ENCODE measurements at places on chromosomes 2 and 18.

- no peak for DNase-seq
These were observed 122.8 kb upstream of the HS6ST1 start for GRCh38 chr2:128441341-128442052.

DNA sequence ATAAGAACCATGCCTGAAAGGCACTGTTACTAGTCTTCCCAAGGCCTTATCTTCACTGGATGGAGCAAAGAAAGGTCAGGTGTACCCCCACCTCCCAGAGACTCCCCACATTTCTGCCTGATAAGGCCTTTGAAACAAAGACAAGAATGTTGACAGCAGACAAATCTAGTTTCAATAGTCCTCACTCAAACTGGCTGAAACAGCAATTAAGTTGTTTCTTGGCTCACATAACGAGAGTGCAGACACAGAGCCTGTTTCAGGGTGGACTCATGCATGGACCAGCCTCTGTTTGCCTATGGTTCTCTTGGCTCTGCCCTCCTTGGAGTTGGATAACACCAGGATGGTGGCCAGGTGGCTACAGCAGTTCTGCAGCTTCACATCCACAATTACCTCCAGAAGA, 7.5 kb upstream of the CFAP221 start:
- DNase-seq, result no peak

GRCh38 chr2:72846171-72847095, 20.6 kb upstream of the EXOC6B start:
- no peak for DNase-seq

DNA sequence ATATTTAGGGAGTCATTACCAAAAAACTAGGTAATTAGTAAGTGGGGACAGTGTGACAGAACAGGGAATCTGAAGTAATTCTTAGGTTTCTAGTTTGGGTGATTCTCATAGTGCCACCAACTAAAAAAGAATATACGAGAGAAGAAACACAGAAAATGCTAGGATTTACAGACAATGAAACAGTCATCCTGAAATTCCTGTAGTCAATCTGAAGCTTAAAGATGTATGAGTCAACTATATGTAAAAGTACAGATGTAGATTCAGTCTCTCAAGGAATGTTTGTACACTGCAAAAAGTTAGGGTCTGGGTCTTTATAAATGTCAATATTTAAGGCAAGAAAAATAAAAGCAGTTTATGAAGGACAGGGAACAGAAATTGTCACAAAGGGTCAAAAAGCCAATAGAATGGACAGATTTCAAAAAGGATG, 107.0 kb downstream of the STRN start:
- no peak for DNase-seq

- DNase-seq, result no peak
These were observed 117.1 kb downstream of the RAD51AP2 start for GRCh38 chr2:17401096-17401495.

- DNase-seq, result no peak
These were observed 51.0 kb upstream of the NXPH2 start for GRCh38 chr2:138831154-138831553.

DNA sequence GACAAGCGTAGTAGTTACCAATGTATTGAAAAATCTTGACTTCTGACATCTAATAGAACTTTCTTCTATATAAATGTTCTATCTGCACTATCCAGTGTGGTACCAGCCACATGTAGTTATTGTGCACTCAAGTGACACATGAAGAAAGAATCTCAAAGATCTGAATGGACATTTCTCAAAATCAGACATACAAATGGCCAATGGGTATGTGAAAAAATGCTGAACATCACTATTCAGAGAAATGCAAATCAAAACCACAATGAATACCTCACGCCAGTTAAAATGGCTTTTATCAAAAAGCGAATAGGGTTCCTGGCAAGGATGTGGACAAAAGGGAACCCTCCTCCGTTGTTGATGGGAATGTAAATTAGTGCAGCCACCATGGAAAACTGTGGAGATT, 37.5 kb upstream of the SMCHD1 start:
- DNase-seq, result no peak

- no peak for DNase-seq
These were observed 963 bp upstream of the MRPL44 start for GRCh38 chr2:223956300-223956699.

DNA sequence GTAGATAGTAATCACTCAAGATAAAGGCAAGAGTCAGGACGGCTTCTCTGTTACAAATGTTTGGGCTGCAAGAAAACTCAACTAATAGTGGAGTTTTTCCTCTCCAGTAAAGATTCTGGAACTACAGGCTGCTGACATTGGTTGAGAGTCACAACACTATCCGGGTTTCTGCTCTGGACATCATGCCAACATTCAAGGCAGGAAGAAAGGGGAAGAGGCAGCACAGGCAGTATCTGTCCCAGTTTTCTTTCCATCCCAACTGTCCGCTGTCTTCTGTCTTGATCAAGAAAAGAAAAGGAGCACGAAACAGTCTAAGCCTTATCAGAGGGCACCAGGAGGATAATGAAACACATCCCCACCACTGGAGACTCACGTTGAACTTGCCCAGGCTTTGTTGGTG, 132.1 kb downstream of the MAIP1 start:
- DNase-seq, result no peak

DNA sequence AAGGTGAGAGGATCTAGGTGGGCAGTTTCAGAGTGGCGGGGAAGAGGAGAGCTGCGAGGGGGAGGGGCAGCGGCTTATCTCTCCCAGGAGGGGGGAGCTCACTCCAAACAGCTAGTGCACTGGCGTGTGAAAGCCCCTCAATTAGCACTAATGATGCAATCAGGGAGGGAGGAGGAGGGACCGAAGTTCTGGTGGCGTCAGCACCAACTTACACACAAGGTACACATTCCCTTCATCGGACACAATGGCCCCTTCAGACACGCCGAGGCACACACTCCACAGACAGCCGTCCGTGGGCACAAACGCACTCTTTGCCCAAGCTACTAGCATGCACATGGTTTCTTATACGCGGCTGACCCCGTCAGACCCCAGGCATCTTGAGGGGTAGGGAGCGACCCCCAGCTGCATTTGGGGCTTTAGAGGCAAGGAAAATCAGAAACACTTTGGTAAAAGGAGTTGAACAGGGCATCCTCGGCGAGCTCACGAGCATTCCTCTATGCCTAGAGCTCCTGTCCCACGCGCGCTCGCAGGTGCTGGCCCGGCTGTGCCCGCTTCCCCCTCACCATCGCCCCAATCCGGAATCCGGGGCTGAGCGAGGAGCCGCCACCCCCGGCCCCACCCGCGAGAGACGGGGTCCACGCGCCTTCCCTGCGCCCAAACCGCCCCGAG, 868 bp upstream of the PKDCC start:
- DNase-seq, result no peak

GRCh38 chr2:60715561-60715960, 40.5 kb upstream of the PAPOLG start:
- DNase-seq, result no peak

- DNase-seq, result no peak
These were observed 260.2 kb downstream of the INSIG2 start for GRCh38 chr2:118348380-118349034.

DNA sequence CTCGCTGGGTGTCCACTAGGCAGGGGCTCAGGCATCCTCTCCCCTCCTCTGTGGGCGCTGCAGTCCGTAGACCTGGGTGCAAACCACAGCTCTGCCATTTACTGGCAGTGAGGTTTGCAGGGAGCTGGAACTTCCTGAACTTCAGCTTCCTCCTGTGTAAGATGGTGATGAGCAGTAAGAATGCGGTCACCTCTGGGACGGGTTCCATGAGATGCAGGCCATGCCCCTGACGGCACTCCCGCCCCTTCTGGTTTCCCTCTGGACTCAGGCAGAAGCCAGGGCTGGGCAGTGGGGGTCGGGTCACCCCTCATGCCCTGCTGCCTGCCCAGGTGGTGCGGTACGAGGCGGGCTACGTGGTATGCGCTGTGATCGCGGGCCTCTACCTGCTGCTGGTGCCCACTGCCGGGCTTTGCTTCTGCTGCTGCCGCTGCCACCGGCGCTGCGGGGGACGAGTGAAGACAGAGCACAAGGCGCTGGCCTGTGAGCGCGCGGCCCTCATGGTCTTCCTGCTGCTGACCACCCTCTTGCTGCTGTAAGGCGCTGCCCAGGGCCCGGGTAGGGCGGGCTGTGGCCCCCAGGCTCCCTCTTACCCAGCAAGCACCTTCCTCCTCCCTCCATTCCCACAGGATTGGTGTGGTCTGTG, 1.5 kb downstream of the PROM2 start:
- DNase-seq, result no peak

GRCh38 chr18:8811115-8811514, 105.8 kb downstream of the MTCL1 start:
- no peak for DNase-seq

- no peak for DNase-seq
These were observed 7.3 kb downstream of the MMADHC start for GRCh38 chr2:149579972-149580882.

DNA sequence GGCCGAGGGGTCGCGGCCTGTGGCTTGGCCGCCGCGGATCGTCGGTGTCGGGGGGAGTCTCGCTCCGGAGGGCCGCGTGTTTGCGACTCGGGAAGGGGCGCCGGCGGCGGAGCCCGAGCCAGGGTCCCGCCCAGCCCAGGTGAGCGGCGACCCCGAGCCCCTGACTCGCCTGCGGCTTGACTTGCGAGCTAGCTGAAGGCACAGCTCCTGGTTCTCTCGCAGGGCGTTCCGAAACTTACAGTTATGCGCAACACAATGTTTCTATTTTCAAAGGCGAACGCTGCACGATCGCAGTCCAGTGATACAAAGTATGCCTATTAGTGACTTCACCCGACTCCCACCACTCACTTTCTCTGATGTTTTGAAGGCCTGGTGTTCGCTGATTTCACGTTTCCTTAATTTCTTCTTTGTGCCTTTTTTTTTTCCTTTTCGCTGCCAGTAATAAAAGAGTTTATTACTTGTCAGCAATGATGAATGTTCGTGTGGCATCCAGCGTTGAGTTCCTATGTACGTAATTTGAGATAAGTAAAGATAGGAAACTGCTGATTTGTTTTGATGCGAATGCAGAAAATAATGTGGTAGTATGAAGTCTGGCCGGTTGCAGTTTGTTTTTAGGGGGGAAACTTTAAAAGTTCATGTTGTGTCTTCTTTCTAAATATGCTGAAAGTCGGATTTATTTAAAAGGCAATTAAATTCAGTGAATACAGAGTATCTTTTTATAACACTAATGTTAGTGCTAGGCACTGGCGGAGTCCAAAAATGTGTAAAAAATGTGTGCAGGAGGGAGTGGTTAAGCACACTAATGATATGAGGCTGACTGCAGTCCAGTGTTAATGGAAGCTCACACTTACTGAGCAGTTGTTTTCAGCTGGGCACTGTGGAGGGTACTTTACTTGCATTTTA, 706 bp downstream of the UBXN2A start:
- no peak for DNase-seq

- no peak for DNase-seq
These were observed 230.3 kb upstream of the SLC14A2 start for GRCh38 chr18:45384962-45385315.

GRCh38 chr2:38353402-38353801, 23.7 kb downstream of the ATL2 start:
- DNase-seq, result no peak

GRCh38 chr2:86079981-86080911, 25.4 kb downstream of the POLR1A start:
- no peak for DNase-seq

- DNase-seq, result no peak
These were observed 741.7 kb downstream of the PLCL1 start for GRCh38 chr2:198546122-198546521.

DNA sequence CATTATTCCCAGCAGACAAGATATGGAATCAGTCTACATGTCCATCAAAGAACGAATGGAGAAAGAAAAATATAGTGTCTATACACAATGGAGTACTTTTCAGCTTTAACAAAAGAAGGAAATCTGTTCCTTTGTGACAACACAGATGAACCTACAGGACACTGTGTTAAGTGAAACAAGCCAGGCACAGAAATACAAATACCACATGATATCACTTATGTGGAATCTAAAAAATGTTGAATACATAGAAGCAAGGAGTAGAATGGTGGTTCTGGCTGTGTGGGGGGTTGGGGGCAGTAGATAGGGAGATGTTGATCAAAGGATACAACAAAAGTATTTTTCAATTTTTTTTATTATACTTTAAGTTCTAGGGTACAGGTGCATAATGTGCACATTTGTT, 347.7 kb upstream of the MAP2 start:
- DNase-seq, result no peak

DNA sequence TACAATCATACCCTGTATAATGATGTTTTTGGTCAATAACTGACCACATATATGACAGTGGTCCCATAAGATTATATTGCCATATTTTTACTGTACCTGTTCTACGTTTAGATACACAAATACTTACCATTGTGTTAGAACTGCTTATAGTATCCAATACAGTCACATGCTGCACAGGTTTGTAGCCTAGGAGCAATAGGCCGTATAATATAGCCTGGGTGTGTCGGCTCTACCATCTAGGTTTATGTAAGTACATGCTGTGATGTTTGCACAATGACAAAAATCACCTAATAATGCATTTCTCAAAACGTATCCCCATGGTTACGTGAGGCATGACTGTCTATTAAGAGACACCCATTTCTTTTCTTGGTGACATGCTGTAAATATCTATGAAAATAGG, 55.0 kb upstream of the APCDD1 start:
- DNase-seq, result no peak

- no peak for DNase-seq
These were observed 216.7 kb downstream of the CTNNA2 start for GRCh38 chr2:79729532-79729931.

DNA sequence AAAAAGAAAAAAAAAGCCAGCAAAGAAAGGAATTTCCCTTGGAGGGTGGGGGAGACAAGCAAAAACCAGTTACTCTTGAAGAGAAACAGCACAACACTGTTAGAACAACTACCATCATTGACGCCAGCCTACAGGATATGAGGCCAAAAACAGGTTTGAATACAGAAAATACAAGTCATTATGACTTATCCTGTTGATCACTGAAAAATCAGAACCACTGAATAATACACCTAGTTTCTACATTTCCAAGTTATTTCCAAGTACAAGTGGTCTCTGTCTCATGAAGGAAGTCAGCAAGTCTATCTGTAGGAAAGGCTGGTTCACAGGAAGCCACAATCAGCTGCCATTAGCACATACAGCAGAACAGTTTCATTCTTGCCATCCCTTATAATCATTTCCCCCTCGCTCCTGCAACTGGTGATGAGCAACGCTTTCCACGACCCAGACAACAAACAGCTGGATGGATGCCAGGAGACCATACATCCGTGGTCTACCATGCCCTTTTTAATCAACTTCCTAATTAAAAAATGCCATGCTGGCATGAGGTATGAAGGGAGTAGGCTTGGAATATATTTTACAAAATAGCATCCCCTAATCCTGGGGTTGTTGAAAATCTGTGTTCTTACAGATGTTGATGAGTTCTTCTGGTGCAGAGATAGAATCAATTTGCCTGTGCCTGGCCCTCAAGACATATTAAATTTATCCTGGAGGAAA, 10.4 kb downstream of the MYT1L start:
- no peak for DNase-seq

GRCh38 chr2:127428815-127429109, 10.5 kb downstream of the PROC start:
- no peak for DNase-seq

All from pulmonary artery endothelial cell (primary cell).